T47D (cell line): ENCODE measurements at places on chromosomes 11 and 22.

DNA sequence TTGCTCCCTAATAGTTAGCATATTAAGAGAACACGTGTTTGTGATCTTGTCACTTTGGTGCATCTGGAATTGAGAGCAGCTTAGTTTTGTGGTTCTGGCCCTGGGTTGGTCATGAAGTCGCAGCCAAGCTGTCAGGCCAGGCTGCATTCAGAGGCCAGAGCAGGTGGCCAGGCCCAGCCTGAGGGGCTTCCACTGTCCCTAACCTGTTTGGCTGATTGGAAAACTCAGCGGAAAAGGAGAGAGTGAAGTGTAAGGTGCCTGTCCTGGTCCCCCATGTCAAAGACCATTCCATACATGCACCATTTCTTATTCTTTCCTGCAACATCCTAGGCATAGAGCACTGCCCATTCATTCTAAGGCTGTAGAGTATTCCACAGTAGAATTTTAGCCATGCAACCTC is 111.5 kb upstream of the IGLL5 start:
- no peak for DNase-seq

DNA sequence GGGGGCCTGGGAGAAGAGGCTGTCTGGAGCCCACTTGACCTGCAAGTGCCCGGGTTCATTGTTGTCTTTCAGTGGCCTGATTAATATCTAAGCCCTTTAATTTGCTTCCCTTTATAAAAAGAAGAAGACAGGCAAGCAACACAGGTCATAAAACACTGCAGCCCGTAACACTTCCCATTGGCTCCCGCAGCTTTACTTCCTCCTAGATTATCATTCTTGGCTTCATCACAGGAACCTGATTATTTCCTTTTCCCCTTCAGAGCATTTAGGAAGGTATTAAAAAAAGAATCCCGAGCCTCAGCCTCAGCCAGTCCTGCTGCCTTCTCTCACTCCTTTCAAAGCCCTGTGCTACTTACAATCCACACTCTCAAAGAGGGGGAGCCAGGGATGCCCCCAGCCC is 183.2 kb downstream of the GRIK4 start:
- no peak for DNase-seq

GRCh38 chr11:101870510-101870909 is 44.3 kb upstream of the CEP126 start:
- no peak for DNase-seq

DNA sequence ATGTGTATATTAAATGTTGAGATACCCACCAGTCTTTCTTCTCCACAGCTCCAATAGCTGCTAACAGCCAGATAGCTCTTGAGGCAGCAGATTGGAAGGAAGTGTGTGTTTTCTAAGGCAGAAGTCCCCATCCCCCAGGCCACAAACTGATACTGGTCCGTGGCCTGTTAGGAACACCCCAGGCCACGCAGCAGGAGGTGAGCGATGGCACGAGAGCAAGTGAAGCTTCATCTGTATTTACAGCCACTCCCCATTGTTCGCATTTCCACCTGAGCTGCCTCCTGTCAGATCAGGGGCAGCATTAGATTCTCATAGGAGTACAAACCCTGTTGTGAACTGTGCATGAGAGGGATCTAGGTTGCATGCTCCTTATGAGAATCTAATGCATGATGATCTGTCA is 12.7 kb downstream of the CCDC73 start:
- no peak for DNase-seq

DNA sequence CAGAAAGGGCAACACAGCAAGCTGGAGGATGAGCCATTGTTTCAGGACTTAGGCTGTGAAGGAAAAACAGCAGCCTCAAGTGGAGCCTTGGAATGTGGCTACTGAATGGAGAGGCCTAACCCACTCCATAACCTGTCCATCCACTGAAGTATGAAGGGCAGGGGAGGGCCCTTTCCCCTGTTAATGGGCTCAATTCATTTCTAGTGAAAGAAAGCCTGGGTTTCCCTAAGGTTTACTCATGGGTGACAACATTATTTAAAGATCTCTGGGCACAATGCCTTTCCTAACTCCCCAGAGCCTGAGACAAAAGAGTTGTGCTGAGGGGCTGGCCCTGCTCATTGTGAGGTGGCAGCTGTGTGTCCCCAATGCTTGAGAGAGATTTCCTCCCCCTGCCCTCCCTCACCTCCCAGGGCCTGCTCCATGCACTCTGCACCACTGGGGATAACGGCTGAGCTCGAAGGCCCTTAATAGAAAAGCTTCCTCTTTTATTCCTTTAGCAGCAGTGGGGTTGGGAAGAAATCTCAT is 83.8 kb downstream of the ME3 start:
- peak; percentile 28 for DNase-seq

GRCh38 chr11:76607431-76607830 is 63.1 kb downstream of the LRRC32 start:
- no peak for DNase-seq

- no peak for DNase-seq
Observed at GRCh38 chr22:34814260-34815025, 251.5 kb upstream of the ISX start.

GRCh38 chr11:12164061-12165014 is 53.9 kb downstream of the MICAL2 start:
- DNase-seq = peak; percentile 16

- no peak for DNase-seq
Observed at GRCh38 chr11:78310500-78310909, 107.1 kb downstream of the GAB2 start.

- DNase-seq = no peak
Observed at GRCh38 chr11:108093128-108093904, 28.1 kb upstream of the ACAT1 start.

- no peak for DNase-seq
Observed at GRCh38 chr22:45259754-45260394, 19.2 kb upstream of the KIAA0930 start.

DNA sequence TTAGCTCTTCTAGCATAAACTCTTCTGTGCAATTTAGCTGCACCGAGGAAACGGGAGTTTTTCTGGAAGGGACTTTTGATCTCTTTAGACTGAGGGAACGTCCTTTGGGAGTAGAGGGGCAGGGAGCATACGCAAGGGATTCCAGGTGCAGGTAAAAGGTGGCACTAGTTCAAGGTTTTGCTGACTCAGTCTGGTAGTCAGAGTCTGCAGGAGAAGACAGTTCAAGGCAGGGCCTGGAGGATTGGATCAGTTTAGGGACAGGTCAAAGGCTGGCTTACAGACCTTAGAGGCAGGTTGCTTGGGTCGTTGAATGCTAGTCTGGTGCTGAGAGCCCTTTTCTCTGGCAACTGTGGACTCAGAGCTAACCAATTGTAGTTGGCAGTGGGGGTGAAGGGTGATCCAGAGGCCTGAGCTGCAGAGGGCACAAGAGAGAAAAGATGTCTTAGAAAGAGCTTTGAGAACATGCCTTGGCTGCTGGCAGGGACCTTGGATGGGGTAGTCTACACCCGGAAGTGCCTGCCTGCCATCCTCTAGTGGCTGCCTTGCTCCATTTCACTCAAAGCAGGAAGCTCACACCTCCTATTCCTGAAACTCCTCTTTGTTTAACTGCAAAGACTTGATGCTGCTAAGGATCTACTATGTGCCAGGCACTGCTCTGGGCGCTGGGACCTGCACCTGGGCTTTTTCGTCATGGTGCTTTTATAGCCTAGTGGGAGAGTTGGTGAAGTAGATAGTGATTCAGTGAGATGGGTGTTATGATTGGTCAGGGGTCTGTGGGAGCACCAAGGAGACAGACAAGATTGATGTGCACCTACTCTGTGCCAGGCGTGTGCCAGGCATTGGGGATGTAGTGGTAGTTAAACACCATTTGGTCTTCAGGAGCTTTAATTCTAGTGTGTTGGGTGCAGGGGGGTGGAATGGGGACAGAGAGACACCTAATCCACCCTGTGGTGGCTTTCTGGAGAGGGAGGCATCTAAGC is 17.1 kb downstream of the MIAT start:
- no peak for DNase-seq

- no peak for DNase-seq
Observed at GRCh38 chr22:25111579-25112517, 87.8 kb upstream of the CRYBB3 start.

- DNase-seq = no peak
Observed at GRCh38 chr22:38828191-38828590, 15.6 kb downstream of the NPTXR start.

DNA sequence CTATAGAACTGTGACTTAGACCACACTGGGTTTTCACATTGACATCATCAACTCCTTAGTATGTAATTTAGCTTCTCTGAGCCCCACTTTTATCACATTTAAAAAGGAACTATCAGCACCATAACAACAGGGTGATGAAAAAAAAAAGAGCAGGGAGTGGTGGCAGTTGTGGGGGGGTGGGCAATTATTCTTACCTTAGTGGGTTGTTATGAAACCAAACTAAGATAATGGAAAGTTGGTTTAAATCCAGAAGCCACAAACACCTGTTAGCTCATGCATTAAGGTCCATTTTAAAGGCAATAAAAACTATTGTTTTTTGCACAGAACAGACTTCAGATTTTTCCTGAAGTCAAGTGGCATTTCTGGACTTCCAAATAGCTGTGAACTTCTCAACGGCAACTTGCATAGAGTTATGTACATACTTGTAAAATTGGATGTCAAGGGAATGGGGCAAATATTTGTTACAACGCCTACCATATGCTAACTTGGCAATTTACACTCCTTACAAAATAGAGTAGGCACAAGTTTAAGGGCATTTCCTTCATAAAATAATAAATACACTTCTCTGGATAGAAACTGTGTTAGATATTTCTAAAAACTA is 793.6 kb downstream of the DLG2 start:
- no peak for DNase-seq

- DNase-seq = no peak
Observed at GRCh38 chr11:61012737-61013215, 41.3 kb downstream of the CD6 start.

DNA sequence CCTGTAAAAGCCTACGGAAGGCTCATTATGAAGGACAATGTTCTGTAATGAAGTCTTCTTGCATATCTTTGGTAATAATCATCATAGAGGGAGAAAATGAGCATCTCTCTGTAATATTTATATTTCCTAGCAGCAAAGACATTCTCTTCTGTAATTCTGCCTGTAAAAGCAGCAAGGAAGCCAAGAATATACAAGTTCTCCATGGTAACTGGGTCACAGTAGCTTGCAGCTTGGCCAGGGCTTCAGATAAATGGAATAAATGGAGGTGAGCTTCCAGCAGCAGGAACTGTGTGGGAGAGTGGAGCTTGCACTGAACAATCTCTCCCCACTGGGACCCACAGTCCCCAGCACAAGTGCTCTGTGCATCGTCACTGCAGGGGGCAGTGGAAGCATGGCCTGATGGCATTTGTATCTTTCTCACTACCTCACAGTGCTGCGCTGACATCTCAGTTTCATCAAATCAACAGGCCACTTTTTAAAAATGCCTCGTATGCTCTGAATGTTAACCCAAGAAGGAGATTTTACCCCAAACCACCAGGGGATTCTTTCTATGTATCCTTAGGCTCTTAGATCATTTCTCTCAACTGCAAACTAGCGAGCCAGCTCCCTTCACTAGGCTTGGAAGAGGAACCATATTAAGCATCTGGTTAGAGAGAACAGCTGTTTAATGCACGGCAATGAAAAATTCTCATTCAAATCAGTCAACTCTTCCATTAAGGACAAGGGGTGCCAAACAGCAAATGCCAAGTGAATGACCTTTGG is 1059.7 kb downstream of the OPCML start:
- DNase-seq = no peak

DNA sequence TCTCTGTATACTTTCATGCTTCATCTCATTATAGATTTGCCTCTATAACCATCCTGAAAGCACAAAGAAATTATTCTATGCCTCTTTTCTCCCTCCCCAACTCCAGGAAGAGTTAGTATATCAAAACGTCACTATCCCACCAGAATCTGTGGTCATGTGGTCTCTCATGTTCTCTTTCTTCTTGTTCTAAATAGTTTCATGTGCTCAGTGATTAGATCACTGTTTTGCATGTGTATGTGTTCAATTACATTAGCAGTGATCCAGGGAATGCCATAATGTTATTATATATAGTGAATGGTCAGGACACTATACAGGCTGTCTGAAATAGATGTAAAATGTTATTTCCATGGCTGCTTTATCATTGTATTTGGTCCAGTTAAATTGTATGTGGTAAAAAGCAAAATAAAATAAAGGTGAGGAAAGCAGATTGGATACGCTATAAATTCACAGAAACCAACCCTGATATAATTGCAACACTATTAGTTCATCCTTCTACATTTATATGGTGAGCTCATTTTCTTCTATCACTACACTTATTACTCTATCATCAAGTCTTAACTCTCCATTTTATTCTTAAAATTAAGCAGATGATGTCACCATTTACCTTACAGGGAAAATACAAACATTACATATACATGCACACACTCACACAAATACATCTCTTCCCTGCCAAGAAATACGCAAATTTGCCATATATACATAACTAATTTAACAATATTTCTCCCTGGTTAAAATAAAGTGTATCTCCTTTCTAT is 26.9 kb upstream of the ANO5 start:
- no peak for DNase-seq

DNA sequence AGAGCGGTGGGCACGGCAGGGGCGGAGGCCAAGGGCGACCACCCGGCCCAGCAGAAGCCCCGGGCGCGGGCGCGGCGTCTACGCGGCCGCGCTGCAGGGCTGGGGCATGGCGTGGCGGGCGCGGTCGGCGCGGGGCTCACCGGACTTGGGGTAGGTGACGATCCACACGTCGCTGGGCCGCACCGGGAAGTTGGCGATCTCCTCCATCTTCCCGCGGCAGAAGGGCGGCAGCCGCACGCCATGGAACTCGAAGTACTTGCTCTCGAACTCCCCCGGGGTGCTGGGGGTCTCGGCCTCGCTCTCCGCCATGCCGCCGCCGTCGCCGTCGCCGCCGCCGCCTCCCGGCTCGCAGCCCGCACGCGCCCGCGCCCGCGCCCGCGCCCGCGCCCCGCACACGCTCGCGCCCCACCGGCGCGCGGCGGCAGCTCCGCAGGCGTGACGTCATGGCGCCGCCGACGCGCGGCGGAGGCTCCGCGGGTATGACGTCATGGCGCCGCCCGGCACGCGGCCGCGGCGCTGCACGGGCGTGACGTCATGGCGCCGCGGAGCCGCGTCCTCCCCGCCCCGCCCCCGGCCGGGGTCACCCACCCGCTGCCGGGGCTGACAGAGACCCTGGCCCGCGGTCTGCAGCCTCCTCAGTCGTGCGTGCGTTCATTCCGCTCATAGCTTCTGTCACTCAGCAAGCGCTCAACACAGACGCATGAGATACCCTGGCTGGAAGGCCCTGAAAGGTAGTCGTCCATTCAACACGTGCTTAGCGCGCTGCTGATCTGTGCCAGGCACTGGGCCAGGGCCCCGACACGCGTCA is at the start of gene SULT4A1:
Gene SULT4A1, minus strand, starts transcription at position 440 of the 808 bp plus-strand sequence. Its CDS starts 131 bp downstream, at position 309.
- DNase-seq = no peak

- no peak for DNase-seq
Observed at GRCh38 chr11:6638429-6638828, 17.2 kb downstream of the DCHS1 start.

DNA sequence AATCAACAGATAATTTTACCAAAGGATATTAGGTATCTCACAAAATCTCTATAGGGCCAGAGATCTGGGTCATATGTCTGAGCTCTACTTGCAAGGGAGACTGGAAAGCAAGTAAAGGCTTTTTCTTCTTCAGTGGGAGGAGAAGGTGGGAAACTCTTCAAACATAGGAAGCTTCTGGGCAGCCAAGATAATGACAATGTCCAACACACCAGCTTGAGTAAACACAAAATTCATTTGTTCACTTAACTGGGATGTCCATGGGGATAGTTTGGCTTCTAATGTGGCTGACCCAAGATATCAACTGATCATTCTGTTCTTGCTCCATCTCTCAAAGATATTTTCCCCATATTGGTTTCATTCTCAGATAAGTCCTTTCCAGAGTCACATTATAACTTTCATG is 37.4 kb downstream of the OR2AT4 start:
- DNase-seq = no peak
